ENCODE measurements at places on chromosomes 13 and 19. TPM values are rescaled to one million over a fixed set of nuclear protein-coding genes. Genes with fewer than 3 reads are reported as not detected.

The ANGPTL4 gene
- total RNA-seq: 13.4 TPM

The RFPL4A gene
- total RNA-seq: not detected

DNA sequence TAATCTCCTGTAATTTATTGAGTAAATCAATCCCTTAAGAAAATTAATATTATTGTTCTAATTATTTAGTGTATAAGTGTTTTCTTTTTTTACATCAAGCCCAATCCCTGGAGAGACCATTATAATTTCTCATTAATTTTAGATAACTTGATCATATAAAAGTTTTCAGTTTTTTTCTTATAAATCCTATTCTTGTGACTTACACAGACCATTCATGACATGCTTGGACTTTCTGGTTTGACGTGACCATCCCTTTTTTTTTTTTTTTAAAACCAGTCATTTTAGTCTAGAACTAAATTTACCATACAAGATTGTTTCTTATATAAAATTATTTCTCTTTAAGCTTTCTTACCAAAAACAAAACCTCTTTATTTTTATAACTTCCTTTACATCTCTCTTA lies 5.4 kb upstream of the MTRF1 start:
- no peak for DNase-seq

DNA sequence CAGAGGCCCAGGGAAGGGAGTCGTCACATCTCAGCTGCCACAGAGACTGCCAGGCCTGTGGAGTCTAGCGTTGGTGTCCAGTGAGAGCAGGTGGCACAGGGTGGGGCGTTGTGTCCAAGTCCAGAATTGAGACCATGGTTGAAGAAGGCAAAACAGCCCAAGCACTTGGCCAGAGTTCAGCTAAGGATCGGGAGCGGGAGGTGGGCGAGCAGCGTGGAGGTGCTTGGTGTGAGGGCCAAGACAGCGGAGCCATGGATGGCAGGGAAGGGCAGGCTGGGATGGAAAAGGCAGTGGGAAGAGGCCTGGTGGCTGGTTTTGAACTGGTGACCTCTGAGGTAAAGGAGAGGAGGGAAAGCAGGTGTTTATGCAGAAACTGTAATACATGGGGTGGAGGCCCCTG lies 8.0 kb downstream of the IGFLR1 start:
- DNase-seq: no peak

DNA sequence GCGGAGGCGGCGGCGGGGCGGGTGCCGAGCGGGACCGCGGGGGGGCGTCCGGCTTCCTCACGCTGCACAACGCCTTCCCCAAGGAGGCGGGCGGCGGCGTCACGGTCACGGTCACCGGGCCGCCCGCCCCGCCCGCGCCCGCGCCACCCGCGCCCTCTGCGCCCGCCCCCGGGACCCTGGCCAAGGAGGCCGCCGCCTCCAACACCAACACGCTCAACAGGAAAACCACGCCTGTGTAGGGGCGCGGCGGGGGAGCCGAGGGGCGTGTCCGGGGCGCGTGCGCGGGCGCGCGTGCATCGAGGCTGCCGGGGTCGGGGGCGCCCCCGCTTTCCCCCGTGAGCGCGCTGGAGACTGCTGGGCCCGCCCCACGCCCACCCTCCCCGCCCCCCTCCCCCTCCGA lies 8.8 kb upstream of the CACNG6 start:
- peak; percentile 90 for DNase-seq
